ENCODE measurements at places on chromosomes 1 and 21.

DNA sequence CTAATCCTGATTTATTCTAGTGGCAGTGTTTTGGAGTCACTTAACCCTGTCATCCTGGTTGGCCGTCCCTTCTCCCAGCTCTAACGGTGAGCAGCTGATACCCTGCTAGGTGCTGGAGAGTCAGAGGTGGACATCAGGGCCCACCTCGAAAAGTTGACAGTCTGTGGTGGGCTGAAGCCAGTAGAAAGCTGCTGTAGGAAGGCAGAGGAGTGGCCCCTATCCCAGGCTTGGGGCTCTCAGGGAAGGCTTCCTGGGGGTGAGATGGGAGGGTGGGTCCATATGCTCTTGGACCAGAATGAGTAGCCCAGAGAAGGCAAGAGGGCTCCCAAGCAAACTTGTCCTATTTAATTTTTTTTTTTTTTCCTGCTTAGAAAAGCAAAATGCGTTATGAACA lies 475 bp upstream of the RPL5 start:
- DNase-seq, result no peak

- no peak for DNase-seq
These were observed 18.7 kb upstream of the SLAMF1 start for GRCh38 chr1:160665330-160666078.

- DNase-seq, result no peak
These were observed 1.9 kb upstream of the LINGO4 start for GRCh38 chr1:151807131-151807530.

- DNase-seq, result no peak
These were observed 1.9 kb downstream of the RIMS3 start for GRCh38 chr1:40663324-40664166.

- no peak for DNase-seq
These were observed 62.7 kb downstream of the CENPF start for GRCh38 chr1:214665606-214666110.

DNA sequence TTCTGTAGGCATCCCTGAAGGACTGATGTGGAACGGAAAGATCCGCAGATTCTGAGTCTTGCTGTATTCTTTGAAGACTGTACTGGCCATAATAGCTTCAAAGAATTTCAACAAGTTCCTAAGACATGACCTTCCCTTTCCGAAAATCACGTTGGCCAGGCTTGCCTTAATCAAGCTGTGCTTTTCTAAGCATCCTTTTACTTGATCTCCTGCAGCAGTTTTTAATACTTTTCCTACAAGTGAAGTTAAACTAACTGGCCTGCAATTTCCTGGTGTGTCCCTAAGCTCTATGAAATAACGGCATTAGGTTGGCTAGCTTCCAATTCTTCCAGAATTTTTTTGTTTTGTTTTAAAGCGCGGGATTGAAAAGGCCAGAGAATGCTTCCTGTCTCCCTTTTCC lies 40.3 kb downstream of the SPAG17 start:
- no peak for DNase-seq

DNA sequence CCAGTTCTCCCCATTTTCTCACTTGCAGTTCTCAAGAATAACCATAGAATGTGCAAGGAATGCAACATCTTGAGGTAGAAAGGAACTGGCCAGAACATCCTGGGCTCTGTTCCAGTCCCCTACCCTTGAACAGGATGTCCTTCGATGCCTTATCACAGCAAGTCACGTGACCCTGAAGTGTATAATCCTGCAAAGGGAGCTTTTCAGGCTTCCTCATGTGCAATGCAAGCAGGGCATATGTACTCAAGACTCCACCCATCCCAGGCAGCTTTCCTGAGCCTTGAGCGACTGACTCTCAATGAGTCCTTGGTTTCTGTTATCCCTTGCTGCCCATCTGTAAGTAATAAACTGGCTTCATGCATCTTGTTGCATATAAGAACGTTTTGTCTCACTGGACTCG lies 311.0 kb downstream of the MRPL39 start:
- no peak for DNase-seq

DNA sequence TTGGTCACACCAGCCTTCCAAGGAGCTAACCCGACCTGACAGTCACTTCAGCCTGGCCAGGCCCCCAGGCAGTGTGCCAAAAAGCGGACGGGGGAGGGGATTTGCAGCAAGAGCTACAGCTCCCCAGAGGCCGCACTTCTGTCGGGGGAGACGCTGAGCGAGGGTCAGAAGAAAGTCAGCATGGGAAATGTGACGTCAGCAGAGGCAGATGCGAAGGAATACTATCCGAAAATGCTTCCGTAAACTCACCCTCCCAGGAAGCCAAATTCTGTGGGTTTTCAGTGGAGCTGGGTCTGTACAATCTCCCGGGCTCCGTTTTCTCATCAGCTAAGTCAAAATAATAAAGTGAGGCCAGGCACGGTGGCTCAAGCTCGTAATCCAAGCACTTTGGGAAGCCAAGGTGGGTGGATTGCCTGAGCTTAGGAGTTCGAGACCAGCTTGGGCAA lies 28.5 kb upstream of the ECE1 start:
- DNase-seq, result no peak

DNA sequence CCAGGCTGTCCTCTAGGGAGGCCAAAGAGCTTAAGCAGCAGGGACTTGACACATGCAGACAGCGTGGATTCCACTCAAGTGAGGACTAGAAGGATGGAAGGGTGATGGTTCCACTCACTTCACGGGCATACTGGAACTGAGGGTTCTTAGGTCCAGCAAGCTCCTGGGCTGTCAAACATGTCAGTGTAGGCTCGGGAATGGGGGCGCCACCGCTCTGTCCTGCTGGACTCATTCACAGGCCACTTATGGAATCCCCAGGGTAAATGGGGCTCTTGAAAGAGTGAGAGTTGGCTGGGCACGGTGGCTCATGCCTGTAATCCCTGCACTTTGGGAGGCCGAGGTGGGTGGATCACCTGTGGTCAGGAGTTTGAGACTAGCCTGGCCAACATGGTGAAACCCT lies 27.7 kb upstream of the CSF3R start:
- no peak for DNase-seq

- no peak for DNase-seq
These were observed 189.8 kb upstream of the DPYD start for GRCh38 chr1:98110674-98111073.

GRCh38 chr21:32533611-32534010 lies 51.7 kb downstream of the TCP10L start:
- DNase-seq, result no peak

- DNase-seq, result no peak
These were observed 178.1 kb upstream of the RUNX1 start for GRCh38 chr21:35226968-35227744.

GRCh38 chr1:185526344-185527307 lies 207.6 kb upstream of the HMCN1 start:
- no peak for DNase-seq

DNA sequence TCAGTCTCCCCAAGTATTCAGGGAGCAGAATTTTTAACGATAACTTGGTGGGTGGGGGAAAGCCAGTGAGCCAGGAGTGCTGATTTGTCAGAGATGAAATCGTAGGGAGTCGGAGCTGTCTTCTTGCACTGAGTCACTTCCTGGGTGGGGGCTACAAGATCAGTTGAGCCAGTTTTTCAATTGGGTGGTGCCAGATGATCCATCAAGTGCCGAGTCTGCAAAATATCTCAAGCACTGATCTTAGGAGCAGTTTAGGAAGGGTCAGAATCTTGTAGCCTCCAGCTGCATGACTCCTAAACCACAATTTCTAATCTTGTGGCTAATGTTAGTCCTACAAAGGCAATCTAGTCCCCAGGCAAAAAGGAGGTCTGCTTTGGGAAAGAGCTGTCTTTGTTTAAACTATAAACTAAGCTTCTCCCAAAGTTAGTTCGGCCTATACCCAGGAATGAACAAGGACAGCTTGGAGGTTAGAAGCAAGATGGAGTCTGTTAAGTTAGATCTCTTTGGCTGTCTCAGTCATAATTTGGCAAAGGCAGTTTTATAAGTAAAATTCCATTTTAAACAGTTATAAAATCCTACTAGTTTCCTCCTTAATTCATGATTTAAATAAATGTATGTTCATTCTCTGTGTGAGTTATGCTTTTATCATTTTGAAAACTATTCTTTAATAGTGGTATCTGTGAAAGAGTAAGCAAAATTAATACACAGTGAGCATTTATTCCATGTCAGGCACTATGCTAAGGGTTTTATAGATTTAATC lies 51.7 kb downstream of the SLC16A1 start:
- no peak for DNase-seq

GRCh38 chr1:192609110-192610079 lies 26.6 kb upstream of the RGS13 start:
- DNase-seq, result peak; percentile 1
